ENCODE measurements at places on chromosomes 3 and 15. TPM values are rescaled to one million over a fixed set of nuclear protein-coding genes. Genes with fewer than 3 reads are reported as not detected.

CD96 gene
- total RNA-seq = 74.8 TPM

RAD18 gene
- total RNA-seq = 60.5 TPM

PLS1 gene
- 6.2 TPM for total RNA-seq

ADAMTS17 gene
- 3.6 TPM for total RNA-seq

MSL2 gene
- total RNA-seq = 44.1 TPM

POLQ gene
- 20.7 TPM for total RNA-seq

GPR176 gene
- total RNA-seq = 0.12 TPM

GRCh38 chr15:41775651-41776050 lies 1.4 kb downstream of the MAPKBP1 start:
- DNase-seq = no peak

GRCh38 chr3:52881871-52882270 lies 15.5 kb downstream of the STIMATE start:
- DNase-seq = no peak

DNA sequence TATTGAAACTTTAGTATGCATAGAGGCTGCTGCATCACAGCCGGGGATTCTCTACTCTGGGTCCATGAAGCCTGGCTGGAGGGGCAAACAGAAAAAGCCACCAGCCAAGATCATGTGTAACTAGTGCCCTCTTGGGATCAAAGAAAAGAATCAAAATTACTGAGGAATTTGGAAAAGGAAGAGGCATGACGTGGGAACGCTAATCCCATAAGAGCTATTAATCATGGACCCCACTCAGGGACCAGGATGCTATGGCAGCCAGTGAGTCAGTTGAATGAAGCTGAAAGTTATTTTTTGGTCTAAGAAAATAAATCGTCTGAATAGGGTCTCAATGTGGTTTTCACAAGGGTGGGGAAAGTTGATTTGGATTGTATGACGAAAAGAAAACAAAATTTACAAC lies 1165.1 kb downstream of the ROBO2 start:
- no peak for DNase-seq

GRCh38 chr3:120648290-120648689 lies 33.7 kb downstream of the HGD start:
- DNase-seq = no peak

DNA sequence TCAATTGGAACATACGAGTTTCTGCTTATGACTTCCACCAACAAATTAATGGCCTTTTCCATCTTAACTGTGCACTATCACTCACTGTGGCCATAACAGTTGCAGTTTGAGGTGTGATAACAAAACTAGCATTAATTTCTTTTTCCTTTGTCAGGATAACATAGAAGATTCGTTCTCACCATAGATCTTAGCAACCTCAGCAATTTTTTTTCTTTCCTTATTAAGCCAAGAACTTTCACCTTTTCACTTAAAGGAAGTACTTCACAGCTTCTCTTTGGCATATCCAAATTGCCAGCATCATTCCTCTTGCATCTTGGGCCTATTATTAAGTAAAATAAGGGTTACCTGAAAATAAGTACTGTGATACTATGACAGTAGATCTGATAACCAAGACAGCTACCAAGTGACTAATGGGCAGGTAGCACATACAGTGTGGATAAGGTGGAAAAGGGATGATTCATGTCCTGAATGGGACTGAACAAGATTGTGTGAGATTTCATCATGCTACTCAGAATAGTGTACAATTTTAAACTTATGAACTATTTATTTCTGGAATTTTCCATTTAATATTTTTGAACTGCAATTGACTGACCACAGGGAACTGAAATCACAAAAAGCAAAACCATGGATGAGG lies 46.6 kb downstream of the CEP70 start:
- no peak for DNase-seq

DNA sequence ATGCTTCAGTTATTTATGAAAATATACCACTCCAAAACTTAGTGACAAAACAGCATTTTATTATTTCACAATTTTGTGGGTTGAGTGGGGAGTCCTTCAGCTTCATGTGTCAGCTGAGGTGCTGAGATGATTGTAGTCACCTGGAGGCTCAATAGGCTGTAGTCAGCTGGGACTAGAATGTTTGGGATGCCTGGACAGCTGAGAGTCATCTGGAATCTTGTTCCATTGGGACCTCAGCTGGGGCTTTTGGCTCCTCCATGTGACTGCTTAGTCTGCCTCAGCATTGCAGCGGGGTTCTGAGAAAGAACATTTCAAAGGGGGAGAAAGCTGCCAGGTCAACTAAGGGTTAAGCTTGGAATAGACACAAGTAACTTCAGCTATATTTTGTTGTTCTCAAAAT lies 13.4 kb downstream of the STT3B start:
- no peak for DNase-seq

GRCh38 chr3:77467702-77468625 lies 428.1 kb downstream of the ROBO2 start:
- no peak for DNase-seq

DNA sequence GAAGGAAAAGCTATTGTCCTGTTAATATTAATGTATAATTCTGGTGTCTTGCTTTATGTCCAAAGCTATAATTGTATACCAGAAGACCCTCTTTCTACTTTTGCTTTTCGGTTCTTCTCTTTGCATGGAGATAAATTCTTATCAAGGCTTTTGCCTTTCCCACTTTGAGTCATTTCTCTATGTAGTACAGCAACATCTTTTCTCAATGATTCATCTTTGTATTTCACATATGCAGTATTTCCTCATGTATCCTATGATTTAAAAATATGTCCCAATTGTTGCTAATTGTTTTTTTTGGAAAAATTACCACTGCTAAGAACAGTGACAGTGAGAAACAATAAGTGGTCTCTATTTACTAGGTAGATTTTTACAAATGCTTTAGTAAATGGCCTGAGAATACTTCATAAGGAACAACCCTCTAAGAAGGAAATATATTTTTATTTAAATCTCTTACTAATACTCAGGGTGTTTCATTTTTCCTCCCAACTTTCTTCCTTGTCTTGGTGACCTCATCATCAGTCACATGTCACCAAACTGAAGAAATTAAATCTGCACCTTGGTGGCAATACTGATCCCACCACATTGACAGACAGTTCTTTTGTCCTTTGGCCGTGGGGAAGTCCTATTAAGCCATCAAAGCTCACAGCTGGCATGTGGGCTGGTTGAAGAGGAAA lies 290.6 kb downstream of the SATB1 start:
- no peak for DNase-seq

GRCh38 chr15:72982714-72983113 lies 69.5 kb upstream of the NEO1 start:
- DNase-seq = no peak

DNA sequence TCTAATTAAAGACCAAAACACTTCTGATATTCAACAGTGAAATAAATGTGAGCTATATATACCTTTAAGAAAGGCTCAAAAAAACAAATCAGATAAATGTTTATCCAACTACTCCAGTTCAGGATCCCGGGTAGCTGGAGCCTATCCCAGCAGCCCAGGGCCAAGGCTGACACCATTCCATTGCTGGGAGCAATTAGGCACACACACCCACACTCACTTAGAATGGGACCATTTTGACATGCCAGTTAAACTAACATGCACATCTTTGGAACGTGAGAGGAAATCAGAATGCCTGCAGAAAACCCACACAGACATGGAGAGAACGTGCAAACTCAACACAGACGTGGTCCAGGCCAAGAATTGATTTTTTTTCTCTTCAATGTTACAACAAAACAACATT lies 30.0 kb upstream of the PLSCR4 start:
- DNase-seq = no peak

GRCh38 chr3:58490860-58491501 lies 915 bp upstream of the KCTD6 start:
- DNase-seq = no peak

GRCh38 chr3:13323822-13324221 lies 96.3 kb downstream of the NUP210 start:
- no peak for DNase-seq

DNA sequence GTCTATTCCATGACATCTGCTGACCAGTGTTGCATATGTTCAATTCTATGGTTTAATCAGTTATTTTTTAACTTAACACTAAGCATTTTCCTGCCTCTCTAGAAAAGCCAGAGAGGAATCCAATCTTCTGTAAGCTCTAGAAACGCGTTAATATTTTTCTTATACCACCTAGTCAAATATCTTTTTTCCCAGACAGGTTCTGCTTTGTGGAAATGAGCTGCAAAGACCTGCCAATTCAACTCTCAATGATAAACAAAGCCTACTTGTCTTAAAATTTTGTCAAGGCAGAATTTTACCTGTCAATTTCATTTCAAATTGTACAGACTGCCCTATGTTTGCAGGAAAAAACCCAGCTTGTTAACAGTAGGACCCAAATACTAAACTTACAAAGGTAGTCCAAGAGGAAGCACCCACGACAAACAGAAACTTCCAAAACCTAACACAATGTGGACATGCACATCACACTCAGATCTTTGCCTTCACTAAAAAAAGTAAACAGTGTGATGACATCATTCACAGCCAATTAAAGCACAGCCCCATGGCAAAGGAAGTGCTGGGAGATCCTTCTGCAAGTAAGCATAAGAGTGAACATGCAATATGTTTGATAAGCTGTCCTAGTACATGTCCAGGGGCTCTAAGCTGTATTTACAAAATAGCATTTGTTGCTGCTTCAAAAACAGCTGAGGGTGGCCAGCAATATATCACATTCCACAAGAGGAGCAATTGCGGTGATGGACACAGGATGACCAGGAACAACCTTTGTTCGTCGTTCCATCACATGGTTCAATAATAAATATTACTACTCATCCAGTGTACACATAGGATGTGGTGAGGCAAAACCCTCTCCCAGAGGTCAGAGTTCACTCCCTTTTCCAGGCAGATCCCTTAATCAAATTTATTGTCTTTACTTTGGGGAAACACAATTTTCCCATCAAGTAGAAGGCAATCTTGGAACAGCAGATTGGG lies 139.4 kb upstream of the TSC22D2 start:
- no peak for DNase-seq

- DNase-seq = no peak
Observed at GRCh38 chr3:138947495-138948121, 591 bp downstream of the FOXL2NB start.

Data from activated naive CD8-positive, alpha-beta T cell treated with anti-CD3 and anti-CD28 coated beads for 36 hours (primary cell).